ENCODE measurements at places on chromosomes 3 and 15.
A peak's percentile ranks its signal among the peaks of the same experiment; 100 is the strongest.

- no peak for DNase-seq
Measured at GRCh38 chr3:151875759-151876158, 2.3 kb downstream of the SUCNR1 start.

DNA sequence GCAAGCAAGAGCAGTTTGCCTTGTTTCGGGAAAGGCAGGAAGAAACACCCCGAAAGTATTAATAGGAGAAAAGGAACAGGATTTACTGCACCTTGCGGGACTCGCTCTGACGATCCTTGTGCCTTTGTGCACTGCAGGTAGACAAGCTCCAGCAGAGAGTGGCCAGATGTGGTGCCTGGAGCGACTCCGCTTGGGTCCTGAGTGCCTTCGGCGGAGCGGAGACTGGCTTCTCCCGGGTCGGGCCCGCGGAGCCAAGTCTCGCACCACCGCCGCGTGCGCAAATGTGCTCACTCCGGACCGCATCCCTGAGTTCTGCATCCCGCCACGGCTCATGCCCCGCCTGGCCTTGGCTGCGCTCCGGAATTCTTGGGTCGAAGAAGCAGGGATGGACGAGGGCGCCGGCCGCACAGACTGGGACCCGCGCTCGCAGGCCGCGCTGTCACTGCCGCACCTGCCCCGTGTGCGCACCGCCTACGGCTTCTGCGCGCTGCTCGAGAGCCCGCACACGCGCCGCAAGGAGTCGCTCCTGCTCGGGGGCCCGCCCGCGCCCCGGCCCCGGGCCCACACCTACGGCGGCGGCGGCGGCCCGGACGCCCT, 769 bp downstream of the C2CD4A start:
- DNase-seq, result no peak

- DNase-seq, result no peak
Measured at GRCh38 chr3:20103731-20104130, 63.5 kb downstream of the KAT2B start.

GRCh38 chr3:195099951-195100785, 170.8 kb downstream of the XXYLT1 start:
- no peak for DNase-seq

DNA sequence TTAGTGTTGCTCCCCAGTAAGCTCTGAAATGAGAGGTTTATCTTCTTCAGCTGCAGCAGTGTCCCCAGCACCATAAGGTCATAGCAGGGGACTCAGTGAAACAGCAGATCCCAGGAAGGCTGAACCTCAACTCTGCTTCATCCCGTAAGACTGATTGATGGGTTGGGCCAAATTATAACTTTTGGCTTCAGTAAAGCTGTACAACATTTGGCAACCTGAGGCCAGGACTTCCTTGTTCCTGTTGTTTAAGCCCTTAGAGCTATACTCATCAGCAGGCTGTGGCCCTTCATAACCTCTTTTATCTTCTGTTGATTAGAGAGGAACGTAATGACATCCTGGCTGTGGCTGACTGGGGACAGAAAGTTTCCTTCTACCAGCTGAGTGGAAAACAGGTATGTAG, 29.0 kb downstream of the IFT122 start:
- DNase-seq, result no peak

DNA sequence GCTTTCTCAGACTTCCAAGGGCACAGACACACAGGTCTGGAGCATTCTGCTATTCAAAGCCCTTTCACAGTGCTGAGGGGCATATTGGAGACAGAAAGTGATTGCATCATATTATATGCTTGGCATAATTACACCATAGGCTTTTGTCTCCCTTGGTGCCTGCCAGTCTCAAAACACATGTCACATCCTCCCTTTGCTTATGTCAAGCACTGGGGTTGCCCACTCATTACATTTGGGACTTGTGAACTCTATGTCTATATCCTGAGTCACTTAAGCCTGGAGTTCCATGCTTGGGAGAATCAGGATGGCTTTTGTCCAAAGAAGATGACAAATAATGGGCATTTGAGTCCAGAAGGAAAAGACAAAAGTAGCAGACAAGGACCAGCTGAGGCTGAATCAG, 12.3 kb upstream of the PDZRN3 start:
- peak; percentile 42 for DNase-seq

GRCh38 chr3:69675786-69676530, 63.3 kb upstream of the MITF start:
- DNase-seq, result no peak

GRCh38 chr3:172209333-172210321, 170.2 kb downstream of the FNDC3B start:
- no peak for DNase-seq

DNA sequence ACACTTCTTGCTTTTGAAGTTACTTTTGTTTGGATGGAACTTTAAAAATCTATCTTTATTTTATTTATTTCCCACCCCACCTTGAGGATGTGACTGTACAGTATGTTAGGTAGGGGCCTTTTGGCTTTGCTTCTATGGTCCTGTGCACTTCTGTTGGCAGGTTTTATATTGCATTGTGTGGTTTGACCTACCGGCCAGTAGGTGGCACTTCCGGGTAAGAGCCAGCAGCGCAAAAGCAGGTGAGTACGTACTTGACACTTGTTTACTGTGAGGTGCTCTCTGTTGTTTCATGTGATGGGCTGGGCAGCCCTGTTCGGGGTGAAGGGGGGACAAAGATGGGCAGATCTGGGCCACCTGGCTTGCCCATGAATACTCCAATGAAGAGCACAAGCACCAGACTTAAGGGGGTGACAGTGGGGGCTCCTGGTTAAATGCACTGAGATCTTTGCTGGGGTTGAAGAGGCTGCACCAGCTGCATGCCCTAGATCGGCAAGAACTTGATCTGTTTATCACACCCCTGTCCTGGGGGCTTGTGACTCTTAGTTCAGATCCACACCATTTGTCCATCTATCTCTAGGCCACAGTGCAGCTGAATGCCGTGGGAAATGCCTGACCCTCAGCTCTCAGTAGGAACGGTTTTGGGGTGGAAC, 131.6 kb downstream of the NLGN1 start:
- DNase-seq, result no peak

DNA sequence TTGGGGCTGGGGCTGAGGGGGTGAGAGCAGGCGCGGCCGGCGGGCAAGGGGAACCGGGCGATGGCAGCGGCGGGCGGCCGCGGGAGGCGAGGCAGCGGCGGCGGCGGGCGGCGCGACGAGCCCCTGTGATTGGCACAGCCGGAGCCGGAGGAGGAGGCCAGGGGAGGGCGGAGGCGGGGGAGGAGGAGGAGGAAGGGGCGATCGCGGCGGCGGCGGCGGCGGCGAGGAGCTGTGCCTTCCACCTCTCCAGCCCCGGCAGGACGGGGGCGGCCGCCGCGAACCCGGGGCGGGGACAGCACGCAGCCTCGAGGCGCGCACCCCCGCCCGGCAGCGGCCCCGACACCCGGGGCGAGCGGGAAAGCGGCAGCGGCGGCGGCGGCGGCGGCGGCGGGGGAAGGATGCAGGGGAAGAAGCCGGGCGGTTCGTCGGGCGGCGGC, at the start of gene SLCO3A1:
Gene SLCO3A1 (plus strand): TSS at position 198 of the 437 bp plus-strand sequence.
- peak; percentile 45 for DNase-seq

- DNase-seq, result no peak
Measured at GRCh38 chr3:64148955-64149653, 76.2 kb downstream of the PRICKLE2 start.

DNA sequence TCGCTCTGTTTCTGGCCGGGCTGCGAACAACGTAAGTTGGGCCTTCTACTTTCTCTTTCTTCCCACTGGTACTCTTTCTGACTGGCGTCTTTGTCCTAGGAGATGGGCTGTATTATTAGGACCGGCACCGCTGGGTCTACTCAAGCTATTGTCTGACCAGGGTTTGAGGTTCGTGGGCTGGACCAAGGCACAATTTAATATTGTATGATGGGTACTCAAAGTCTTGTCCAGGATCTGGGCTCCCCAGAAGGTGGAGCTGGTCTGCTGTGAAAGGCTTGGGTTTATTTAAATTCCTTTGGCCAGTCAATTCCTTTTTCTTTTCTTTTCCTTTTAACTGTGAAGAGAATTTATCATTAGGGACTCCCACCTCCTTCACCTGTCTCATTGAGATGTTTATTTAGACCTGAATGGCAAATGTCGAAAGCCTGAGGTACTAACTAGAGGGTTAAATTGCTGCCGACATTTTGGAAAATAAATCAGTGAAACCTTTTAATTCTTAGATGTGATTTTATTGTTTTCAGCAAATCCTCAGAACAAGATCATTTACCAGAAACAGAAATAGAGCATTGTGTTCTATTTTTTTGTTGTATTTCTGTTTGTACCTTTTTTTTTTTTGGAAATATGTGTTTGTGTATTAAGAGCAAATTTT, 410 bp downstream of the LRRC49 start:
- DNase-seq, result peak; percentile 85
